Vagina (tissue), 2 donors: ENCODE measurements at places on chromosomes 13 and 19.
A peak's percentile ranks its signal among the peaks of the same experiment; 100 is the strongest.

- DNase-seq = no peak
Observed at GRCh38 chr13:102237230-102237629, 164.6 kb downstream of the FGF14 start.

GRCh38 chr13:87107651-87108050 lies 563.5 kb upstream of the SLITRK5 start:
- DNase-seq = no peak

- no peak for DNase-seq
Observed at GRCh38 chr13:39688699-39689405, 33.4 kb downstream of the COG6 start.

GRCh38 chr13:40495621-40496001 lies 170.8 kb downstream of the FOXO1 start:
- no peak for DNase-seq

- no peak for DNase-seq
Observed at GRCh38 chr19:49497047-49497788, 984 bp downstream of the RPS11 start.

GRCh38 chr13:43880214-43880855 lies 631 bp downstream of the LACC1 start:
- no peak for DNase-seq

DNA sequence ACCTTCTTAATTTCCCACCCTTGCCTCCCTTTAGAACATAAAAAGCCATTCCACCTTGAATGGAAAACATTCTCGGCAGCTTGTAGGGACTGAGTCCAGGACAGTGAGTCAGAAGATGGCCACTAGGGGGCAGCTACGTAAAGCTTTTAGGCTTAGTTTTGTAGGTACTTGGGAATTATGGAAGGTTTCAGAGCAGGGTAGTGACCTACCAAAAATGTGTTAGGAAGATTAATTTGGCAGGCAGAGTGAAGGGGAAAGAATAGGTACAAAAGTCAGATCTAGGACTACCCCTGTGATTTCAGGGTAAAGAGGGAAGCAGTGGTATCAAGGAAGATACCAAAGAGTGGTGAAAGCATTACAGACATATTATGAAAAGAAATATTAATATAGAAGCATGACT lies 198.4 kb downstream of the NDFIP2 start:
- no peak for DNase-seq

- DNase-seq = no peak
Observed at GRCh38 chr13:57918086-57918485, 286.5 kb downstream of the PCDH17 start.

GRCh38 chr13:53098455-53098854 lies 69.8 kb downstream of the OLFM4 start:
- no peak for DNase-seq

DNA sequence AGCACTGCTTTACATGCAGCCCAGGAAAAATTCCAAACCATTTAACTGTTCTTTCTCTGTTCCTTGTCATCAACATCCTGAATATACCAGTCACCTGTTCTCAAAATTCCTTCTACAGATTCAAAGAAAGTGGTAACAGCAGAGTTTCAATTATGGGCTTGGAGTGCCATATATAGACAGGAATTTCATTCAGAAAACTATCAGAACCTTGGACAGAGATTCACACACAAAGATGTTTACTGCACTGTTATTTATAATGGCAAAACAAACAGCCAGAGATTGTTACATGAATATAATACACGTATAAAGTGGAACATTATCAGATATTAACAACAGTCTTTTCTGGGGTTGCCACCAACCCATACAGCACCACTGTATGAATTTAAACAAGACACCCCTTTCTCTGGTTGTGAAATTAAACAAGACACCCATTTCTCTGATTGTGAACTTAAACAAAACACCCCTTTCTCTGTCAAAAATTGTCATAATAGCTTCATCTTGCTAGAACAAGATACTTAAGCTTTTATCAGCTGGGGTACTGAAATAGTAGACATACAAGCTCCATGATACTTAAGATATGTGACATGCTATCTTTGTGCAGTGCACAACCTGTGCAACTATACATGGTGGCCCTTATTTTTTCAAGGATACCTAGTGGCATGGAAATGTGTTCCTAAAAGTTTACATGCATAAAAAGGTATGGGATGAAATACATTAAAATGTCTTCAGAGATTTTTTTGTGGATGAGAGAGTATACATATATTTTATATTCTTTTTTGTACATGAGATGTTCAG lies 12.6 kb downstream of the CACNA1A start:
- no peak for DNase-seq

DNA sequence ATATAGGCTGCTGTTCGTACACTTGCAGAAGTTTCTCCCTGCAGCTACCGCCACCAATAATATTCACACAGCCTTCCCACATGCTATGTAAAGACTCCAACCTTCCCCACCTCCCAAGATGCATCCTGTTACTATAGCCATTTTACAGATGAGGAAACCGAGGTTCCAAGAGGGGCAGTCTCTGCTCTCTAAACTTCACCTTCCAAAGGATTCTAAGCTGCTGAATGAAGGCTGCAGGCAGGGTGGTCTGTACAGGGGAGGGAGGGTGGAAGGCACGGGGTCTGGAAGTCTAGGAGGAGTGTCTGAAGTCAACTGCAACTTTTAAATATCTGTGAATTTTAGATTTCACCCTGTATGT lies 1.9 kb upstream of the NFIC start:
- no peak for DNase-seq

- no peak for DNase-seq
Observed at GRCh38 chr13:43115141-43115540, 91.8 kb downstream of the DNAJC15 start.

GRCh38 chr19:54461613-54462012 lies 2.0 kb downstream of the LENG9 start:
- DNase-seq = no peak

DNA sequence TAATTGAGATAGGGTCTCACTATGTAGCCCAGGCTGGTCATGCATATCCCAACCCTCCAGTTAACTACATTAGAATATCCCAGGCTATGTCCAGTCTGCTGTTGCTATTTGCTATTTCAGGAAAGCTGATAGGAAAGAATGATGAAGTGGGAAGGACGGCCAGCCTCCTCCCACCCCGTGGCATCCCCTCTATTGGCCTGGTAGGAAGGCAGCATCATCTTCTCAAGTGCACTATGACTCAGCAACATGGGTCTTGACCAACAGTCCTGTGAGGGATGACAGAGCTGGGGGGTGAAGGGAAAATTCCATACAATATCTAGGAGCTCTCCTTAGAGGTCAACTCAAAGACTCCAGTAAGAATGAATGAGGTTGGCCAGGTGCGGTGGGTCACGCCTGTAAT lies 48.0 kb upstream of the ABCC4 start:
- DNase-seq = no peak

GRCh38 chr13:59635589-59635988 lies 528.1 kb downstream of the DIAPH3 start:
- DNase-seq = no peak

- no peak for DNase-seq
Observed at GRCh38 chr19:31629579-31630363, 280.5 kb upstream of the TSHZ3 start.

DNA sequence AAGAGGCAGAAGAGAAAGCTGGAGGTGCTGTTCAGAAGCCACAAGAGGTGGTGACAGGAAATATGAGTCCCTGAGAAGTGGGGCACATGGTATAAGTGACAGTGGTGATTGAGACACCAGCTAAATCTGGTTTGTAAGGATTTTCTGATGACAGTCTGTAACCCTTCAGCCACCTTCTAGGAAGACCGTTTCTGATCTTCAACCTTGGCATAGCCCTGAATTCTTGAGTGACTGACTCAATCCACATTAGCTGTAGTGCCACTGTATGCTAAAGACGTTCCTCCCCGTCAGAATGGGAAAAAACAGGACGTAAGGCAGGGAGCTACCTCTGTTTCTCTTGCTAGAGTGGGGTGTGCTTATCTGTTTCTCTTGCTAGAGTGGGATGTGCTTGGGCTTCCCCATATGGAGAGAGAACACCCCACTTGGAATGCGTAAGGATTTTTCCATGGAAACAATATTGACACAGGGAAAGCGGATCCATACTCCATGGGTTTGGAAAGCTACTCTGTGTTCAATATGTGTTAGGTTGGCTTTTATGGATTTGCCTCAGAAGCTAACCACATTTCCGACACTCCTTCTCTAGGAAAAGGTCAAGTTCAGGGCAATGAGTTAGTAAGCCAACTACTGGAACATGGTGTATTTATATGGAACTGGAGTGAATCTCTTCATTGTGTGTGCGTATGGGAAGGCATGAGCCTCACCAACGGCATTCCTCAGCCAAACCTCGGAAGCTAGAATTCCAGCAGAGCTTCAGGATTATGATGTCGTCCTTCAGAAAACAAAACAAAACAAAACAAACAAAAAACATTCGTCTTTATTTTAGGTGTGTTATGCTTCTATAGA lies 948.8 kb upstream of the SLC10A2 start:
- no peak for DNase-seq

- DNase-seq = no peak
Observed at GRCh38 chr13:111639196-111639705, 318.8 kb downstream of the TEX29 start.

DNA sequence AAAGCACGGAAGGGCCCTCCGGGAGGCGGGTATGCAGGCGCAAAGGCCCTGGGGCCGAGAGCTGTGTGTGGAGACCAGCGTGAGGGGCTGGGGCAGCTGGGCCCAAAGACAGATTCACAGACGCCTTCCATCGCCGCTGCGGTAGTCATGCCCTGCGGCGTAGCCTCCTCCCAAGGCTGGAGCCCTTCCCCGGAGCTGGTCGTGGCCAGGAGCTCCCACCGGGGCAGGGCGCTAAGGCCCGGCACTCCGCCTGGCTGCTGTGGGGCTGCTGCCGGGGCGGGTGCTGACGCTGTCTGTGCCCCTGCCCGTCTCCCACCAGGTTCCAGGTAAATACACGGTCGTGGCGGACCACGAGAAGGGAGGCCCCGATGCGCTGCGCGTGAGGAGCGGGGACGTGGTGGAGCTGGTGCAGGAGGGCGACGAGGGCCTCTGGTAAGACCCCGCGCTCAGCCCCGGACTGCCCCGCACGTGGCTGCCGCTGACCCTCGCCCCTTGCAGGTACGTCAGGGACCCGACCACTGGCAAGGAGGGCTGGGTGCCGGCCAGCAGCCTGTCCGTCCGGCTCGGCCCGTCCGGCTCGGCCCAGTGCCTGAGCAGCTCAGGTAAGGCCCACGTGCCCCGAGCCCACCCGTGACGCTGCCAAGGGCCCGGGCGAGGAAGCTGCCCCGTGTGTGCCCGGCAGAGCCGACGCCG lies 9.4 kb upstream of the F7 start:
- DNase-seq = no peak

- DNase-seq = no peak
Observed at GRCh38 chr13:75762076-75762937, 126.2 kb downstream of the LMO7 start.

GRCh38 chr19:41263042-41263849 lies 926 bp upstream of the HNRNPUL1 start:
- no peak for DNase-seq

- no peak for DNase-seq
Observed at GRCh38 chr19:29872224-29872731, 60.5 kb downstream of the CCNE1 start.

DNA sequence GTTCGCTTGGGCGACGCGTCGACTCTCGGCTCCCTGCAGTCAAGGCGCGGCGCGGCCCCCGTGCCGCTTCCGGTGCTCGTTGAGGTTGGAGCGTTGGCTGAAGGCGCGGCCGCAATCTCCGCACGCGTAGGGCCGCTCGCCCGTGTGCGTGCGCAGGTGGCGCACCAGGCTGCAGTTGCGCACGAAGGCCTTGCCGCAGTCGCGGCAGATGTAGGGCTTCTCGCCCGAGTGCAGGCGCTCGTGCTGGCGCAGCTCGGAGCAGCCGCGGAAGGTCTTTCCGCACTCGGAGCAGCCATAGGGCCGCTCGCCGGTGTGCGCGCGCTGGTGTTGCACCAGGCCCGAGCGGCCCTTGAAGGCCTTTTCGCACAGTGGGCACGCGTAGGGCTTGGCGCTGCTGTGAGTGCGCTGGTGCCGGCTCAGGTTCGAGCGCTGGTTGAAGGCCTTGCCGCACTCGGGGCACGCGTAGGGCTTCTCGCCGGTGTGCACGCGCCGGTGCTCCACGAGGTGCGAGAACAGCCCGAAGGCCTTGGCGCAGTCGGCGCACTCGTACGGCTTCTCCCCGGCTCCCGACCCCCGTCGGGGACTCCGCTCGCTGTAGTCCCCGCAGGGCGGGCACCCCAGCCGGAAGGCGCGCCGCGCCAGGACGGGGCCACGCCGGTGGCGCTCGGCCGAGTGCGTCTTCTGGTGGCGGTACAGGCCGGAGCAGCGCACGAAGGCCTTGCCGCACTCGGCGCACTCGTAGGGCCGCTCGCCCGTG lies 5.3 kb upstream of the ZNF497 start:
- DNase-seq = no peak

DNA sequence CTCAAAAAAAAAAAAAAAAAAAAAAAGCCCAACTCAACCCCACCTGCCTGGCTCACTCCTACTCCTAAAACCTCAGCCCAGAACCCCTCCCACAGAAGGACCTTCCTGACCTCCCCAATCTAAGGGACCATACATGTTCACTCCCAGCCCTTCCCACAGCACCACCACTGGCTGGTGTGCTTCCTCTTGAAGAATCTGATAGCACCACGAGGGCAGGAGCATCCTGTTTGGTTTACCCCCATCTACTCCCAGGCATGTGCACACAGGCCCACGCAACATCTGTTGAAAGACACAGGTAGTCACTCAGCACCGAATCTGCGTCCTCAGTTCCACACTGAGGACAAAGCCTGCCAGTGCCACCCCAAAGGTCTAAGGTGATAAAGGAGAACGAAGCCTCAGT lies 8.2 kb downstream of the LATS2 start:
- DNase-seq = peak; percentile 84

GRCh38 chr13:80574113-80574850 lies 233.4 kb upstream of the SPRY2 start:
- no peak for DNase-seq

DNA sequence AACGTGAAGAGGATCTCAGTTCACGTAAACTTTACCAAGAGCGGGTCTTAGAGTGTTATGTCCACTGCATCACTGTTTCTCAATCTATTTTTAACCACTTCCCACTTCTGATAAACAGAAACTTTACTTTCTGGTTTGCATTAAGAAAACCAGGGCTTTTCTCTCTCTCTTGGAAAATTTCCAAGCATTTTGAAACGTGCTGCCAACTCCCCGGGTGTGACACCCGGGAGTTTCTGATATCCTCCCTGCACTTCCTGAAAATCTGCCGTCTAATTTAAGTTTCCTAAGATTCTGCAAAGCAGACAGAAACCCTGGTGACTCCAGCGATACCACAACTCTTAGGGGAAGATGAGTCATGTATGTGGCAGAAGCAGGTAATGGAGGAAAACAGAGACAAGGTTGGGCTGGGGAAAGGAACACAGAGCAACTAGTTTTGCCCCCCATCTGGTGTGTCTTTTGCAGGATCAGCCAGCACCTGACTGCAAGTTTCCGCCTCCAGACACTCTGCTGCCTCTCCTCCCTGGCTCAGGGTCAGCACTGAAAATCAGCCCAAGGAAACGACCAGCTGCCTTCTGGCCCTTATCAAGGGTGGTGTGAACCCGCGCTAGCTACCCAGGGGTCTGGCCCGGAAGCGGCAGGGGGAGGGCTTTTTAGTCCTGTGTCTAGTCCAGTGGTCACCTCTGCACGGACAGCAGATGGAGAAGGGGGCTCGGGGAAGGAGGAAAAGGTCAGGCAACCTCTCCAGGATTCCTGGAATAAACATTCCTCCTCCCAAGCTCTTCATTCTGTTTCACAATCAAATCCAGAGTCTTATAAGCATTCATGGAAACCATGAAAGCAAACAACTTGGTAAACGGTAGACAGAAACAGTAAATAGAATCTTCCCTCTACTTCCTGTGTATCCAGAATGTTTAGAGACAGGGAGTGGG lies 11.3 kb upstream of the FFAR2 start:
- DNase-seq = no peak
